Pons (tissue), 1 donor: ENCODE measurements at places on chromosomes 2 and 18.

- DNase-seq, result no peak
Observed at GRCh38 chr2:84619794-84620371, 103.6 kb downstream of the DNAH6 start.

- no peak for DNase-seq
Observed at GRCh38 chr2:12256206-12256605, 460.5 kb upstream of the TRIB2 start.

- no peak for DNase-seq
Observed at GRCh38 chr2:147882631-147883030, 37.8 kb downstream of the ACVR2A start.

GRCh38 chr2:45483997-45484396, 127.1 kb downstream of the SRBD1 start:
- DNase-seq, result no peak

DNA sequence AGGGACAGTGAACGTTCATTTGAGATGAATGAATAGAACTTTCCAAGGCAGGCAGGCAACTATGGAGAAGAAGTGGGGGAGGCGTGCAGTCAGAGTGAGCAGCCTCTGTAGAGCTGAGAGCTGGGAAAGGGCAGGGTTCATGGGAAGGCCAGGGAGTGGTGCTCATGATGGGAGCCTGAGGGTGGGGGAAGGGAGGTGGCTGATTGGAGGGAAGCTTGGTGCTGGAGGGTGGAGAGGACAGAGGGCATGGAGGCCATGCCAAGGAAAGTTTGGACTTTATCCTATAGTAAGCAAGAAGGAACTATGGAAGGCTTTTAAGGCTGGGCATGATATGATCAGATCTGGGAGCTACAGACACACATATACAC, 47.6 kb upstream of the LGALSL start:
- DNase-seq, result no peak

GRCh38 chr2:110748489-110748867, 16.1 kb downstream of the ACOXL start:
- DNase-seq, result no peak

GRCh38 chr18:56273541-56274219, 364.7 kb downstream of the TXNL1 start:
- DNase-seq, result no peak

- DNase-seq, result no peak
Observed at GRCh38 chr18:79962835-79963657, 1.4 kb upstream of the HSBP1L1 start.

- DNase-seq, result no peak
Observed at GRCh38 chr18:12008842-12009580, 27.7 kb downstream of the IMPA2 start.

- DNase-seq, result peak; percentile 63
Observed at GRCh38 chr2:199940373-199940772, 14.9 kb downstream of the TYW5 start.

DNA sequence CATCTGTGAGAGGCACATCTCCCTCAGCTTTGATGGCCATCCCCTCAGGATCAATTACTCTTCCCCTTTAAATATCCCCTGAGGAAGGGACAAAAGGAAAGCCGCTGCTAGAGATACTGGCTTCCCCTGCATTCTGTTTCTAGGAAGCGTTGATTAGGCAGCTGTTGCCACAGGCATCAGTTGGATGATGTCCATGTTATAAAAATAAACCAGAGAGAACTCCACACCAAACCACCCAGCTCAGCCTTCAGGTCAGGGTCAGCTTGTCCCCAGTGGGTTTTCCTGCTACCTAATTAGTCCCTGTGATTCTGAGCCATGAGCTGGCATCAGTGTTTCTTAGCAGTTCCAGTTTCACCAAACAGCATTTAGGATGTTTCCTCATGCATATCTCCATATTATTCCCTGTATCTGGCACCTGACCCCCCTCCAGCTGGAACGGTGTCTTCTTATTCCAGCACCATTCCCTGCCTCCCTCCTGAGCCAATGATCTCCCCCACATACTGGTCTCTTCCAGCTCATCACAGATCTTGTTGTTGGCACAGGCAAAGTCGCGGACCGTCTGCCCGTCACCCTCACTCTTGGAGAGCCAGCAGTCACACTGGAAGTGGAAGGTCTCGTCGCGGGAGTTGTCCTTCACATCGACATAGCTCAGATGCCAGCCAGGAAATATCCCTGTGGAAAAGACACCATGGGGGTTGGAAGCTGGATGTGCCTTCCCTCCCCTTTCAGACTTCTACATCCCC, 168.4 kb downstream of the LOXHD1 start:
- no peak for DNase-seq

- no peak for DNase-seq
Observed at GRCh38 chr18:22342625-22343024, 75.1 kb downstream of the CTAGE1 start.

GRCh38 chr18:29063346-29063745, 886.4 kb upstream of the CDH2 start:
- no peak for DNase-seq

DNA sequence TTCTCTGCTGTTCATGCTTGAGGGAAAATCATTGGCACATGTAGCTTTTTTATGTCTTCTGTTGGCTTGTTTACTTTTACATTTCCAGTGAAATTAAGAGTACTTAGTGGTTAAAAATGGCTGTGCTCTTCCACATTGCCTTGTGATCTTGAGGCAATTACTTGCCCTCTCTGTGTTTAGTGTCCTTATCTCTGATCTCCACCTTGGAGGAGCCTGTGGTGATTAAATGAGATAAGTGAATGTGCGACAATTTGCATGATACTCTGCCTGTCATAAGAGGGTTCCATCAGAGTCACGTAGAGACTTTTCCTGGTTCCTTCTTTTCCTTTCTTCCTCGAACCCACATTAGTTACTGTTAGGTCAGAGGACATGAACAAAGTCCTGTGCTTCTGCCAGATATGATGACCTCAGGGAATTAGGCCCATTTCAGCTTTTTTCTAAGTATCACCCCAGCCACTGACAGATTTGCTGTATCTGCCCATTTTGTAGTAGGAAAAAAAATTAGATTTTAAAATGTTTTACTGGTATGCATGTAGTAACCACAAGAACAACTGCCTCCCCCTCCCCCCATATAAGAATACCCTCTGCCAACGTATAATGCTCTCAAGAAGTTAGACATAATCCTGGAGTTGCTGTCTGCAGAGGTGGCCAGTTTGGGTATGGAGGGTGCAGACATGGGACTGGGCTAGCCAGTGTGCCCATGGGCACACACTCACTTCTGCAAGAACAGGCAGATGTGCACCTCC, 51.9 kb downstream of the TET3 start:
- DNase-seq, result no peak

DNA sequence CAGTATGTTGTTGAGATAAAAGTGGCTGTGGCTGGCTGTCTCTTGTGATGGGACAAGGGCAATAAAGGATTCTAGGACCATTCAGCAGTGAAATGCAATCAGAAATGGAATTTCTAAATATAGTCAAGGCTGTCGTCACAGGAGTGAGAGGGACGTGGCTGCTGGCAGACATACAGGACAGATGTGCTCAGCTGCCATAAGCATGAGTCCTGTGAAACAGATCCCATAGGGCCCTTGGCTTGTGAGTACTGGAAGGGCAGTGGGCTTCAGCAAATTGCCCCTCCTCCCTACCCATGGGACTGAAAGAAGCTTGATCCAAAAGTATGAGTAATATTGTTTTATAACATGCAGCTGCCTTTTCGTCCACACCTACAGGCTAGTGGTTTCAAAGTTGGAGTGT, 4.2 kb upstream of the CNNM3 start:
- DNase-seq, result no peak

- DNase-seq, result no peak
Observed at GRCh38 chr18:60639836-60640235, 267.3 kb upstream of the MC4R start.

DNA sequence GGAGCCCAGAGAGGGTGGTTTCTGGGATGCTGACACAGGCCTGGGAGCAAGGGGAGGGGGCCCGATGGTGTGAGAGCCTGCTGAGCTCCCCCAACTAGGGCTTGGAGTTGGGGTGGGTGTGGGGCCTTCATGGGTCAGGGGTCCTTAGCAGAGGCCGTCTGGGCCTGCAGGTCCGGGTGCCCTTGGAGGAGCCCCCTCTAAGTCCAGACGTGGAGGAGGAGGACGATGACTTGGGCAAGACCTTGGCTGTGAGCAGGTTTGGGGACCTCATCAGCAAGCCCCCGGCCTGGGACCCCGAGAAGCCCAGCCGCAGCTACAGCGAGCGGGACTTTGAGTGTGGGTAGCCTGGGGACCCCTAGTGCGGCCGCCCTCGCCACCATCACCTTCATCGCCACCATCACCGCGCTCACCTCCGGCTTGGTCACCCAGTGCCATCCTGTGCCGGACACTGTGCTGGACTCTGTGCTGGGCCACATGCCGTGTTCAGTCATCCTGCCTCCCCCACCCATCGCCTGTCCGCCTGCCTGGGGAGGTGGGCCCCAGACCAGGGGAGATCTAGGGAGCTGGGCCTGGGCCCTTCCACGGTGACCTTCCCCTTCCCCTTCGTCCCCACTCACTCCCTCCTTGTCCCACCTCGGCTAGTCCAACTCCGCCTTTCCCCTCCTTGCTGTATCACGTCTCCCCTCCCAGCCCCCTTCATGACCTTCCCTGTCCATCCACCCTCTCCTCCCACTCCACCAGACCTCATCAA, 980 bp downstream of the SLC4A3 start:
- no peak for DNase-seq

DNA sequence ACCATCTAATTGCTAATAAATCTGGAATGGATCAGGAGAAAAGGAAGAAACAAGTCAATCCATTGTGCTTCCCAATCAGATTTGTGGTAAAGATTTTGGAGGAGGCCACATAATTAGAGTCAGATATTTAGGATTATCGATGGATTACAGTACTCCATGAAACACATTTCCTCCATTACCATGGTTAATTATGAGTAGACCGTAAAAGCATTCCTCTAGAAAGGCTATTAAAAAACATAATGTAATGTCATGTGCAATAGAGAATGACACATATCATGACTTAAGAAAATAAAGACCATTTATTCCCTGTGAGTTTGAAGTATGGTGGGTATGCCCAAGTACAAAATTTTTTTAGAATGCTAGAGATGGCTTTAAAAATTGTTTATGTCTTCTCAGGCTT, 96.1 kb downstream of the ITGA4 start:
- no peak for DNase-seq

GRCh38 chr18:52617931-52618330, 277.9 kb downstream of the DCC start:
- DNase-seq, result no peak

- no peak for DNase-seq
Observed at GRCh38 chr2:57180042-57180567, 866.5 kb upstream of the VRK2 start.

DNA sequence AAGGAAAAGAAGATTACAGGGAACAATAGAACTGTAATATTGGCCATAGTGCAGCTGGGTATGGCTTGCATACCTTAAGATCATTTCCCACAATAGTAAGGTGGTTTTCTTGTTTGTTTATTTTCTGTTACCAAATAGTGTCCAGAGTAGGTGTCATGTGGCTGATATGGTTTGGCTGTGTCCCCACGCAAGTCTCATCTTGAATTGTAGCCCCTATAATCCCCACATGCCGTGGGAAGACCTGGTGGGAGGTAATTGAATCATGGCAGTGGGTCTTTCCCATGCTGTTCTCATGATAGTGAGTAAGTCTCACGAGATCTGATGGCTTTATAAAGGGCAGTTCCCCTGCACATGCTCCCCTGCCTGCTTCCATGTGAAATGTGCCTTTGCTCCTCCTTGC, 190.1 kb downstream of the ICOS start:
- DNase-seq, result no peak

DNA sequence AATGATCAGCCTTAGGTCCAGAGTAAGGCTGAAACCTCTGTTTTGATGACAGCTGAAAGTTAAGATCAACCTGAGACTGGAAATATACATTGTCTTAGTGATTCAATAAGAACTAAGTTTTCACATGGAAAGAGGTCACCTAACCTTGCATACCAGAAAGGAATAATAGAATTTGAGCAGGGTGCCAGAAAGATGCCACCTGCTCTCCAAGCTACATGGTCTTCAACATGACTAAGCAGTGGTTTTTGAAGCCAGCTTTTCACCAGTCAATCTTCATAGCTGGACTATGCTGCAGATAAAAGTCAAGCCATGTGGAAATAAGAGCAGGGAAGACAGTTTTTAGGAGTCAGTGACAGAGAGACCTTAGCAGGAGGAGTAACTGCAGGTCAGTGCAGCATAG, 589.4 kb upstream of the SYT4 start:
- DNase-seq, result no peak

GRCh38 chr2:174836377-174836994, 72.2 kb upstream of the CHRNA1 start:
- DNase-seq, result no peak
